Esophagus squamous epithelium (tissue), 5 donors: ENCODE measurements at places on chromosomes 3 and 15.

- no peak for DNase-seq
These were observed 67.2 kb downstream of the LIPC start for GRCh38 chr15:58498821-58499580.

DNA sequence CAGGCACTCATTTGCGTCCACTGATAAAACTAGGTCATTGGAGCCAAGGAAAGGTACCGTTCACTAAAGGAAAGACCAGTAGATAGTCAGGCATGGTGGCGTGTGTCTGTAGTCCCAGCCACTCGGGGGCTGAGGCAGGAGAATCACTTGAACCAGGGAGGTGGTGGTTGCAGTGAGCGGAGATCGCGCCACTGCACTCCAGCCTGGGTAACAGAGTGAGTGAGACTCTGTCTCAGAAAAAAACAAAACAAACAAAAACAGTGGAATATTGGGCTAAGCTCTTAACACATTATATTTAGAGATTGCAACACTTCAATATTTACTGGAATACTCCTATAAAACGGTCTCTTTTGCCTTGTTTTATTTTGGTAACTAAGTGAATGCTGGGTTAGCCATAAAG lies 17.4 kb downstream of the MAP2K1 start:
- DNase-seq: no peak

DNA sequence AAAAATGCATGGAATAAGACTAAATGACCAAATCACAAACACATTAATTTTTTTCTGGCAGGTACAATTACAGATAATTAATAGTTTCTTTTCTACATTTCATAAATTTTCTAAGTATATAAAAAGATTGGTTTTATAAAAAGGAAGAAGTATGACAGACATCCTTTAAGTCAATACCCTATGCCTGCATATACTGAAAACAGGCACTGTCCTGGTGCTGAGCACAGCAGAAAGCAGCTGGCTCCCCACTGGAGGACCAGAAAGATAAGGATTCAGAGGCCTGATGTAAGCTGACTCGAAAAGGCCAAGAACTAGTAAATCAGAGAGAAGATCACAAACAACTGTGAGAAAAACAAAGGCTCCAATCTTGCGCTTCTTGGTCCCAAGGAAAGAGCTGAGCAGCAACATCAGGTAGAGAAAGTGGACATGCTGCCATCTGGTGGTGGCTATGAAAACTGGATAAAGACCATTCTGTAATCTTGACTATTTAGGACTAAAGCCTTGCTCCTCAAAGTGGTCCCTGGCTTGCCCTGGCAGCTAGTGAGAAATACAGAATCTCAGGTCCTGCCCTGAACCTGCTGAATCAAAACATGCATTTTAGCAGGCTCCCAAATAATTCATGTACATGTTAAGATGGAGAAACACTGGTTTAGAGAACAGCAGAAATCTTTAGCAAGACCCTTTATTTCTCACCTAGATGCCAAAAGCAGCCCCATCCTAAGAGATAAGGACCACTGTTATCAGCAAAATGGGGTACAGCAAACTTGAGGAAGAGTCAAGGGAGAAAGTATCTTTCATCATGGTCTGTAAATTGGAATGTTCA lies 76.0 kb downstream of the TRANK1 start:
- DNase-seq: no peak

- DNase-seq: no peak
These were observed 9.3 kb upstream of the ATP13A4 start for GRCh38 chr3:193564012-193564411.

DNA sequence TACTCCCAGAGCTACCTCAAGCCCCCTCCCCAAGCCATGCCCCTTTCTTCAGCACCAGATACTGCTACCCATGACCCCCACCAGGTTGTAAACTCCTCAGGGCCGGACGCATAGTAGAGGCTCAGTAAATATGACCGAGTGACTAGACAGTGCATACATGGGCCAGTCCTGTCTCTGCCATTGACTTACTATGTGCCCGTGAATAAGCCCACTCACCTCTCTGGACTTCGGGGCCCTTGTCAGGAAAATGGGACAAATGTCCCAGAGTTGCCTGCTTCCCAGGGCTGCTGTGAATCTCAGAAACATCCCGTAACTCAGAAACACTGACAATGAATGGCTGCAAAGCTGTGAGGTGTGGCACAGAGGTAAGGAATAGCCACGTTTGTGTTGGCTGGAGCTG lies 48.2 kb upstream of the FGD5 start:
- no peak for DNase-seq

DNA sequence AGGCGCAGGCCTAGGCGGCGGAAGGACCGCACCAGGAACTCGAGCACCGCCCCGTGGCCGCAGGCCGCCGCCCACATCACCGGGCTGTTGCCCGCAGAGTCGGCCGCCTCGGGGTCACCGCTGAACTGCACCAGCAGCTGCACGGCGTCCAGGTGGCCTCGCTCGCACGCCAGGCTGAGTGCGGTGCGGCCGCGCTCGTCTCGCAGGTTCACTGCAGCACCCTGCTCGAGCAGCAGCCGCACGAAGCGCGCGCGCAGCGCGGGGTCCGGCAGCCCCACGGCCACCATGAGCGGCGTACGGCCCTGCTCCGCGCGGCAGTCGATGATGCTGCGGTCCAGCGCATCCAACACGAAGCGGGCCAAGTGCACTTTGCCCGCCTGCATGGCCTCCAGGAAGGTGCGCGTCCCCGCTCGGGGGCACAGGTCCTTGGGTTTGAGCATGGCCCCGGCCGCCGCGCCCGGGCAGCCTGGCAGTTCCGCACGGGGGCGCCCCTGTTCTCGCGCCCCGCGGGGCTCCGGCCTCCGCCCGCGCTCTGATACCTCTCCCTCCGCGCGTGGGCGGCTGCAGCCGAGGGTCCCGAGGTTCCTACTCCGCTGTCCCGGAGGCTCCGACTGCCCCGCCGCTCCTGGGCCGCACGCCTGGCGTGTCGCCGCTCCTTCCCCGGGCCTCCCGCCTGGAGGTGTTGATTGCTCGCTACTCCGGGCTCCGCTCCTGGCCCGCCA lies 556 bp downstream of the ANKRD63 start:
- DNase-seq: no peak

DNA sequence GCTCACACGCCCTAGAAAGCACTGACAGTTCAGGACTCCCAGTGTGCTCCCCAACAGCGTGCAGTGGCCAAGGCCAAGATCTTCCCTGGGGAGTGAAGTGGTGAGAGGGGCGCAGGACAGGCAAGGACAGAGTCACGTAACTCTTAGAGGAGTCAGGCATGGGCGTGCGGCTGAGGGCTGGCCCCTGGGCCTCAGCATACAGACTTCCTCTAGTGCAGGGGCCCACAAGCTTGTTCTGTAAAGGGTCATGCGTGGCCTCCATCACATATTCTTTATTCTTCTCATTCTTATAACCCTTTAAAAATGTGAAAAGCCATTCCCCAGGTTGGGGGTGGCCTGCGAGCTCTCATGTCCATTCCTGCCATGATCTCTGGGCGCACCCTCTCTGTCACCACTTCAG lies 25.2 kb downstream of the TMEM43 start:
- no peak for DNase-seq

GRCh38 chr15:33059184-33059583 lies 135.3 kb downstream of the FMN1 start:
- DNase-seq: no peak

DNA sequence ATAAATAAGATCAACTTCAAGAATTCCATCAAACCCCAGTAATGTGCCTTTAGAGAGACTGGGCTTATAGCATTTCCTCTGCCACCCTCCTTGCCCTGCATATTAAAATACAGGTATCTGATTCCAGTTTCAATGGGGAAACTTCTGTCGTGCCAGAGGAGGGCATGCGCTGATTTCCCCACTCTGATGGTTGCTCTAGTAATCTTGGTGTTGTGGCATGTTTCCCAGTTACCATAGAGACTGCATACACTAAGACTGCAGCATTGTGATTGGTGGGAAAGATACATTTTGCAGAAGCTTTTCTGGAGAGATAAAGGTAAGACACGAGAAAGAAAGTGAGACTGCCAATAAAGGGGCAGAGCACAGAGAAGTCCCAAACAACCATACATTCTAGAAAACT lies 225.6 kb downstream of the TIGIT start:
- no peak for DNase-seq

DNA sequence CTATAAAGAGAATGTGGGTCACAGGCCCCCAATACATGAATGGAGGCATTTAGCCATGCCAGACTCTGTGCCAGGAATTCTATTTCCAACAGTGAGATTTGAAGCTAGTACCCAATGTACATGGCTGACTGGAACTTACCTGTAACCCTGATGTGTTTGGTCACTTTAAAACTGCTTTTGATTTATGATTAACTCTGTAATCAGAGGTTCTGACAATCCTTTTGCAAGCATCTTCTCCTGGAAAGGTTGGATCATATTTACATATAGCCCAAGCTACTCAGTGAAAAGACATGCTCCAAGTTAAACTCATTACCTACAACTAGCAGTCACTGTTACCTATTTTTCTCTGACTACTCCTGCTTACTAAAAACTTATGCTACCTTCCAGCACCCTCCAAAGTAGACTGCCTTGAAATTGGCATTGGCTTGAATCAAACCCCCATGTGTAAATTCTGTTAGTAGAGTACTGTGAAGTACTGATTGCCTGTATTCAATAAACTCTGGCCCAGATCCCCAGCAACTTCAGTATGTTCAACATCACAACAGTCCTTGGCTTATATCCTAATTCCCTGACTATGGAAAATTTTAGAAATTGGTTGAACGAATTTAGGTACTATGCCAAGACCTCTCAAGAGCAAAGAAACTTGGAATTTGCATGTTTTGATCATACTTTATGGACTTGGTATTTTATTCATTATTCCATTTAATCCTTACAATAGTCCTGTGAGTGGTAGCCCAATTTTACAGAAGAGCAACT lies 665.6 kb upstream of the NECTIN3 start:
- no peak for DNase-seq

- no peak for DNase-seq
These were observed 152.3 kb upstream of the STAC start for GRCh38 chr3:36227980-36228379.

DNA sequence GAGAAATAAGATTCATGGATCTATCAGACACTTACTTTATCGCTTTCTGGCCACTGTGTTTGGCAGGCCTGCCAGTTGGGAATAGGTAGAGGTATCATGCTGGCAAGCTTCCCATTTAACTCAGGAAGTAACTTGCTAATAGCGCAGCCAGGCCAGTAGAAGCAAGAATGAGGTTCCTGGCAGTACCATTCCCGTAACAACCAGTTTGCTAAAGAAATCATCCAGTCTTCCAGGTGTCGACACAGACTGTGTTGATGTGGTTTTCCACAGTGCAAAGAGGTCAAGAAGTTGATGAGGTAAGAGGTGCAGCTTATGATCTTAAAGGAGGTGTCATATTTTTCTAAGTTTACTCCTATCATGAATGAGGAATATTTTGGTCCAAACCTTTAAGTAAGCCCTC lies 46.2 kb downstream of the DPH6 start:
- DNase-seq: no peak

DNA sequence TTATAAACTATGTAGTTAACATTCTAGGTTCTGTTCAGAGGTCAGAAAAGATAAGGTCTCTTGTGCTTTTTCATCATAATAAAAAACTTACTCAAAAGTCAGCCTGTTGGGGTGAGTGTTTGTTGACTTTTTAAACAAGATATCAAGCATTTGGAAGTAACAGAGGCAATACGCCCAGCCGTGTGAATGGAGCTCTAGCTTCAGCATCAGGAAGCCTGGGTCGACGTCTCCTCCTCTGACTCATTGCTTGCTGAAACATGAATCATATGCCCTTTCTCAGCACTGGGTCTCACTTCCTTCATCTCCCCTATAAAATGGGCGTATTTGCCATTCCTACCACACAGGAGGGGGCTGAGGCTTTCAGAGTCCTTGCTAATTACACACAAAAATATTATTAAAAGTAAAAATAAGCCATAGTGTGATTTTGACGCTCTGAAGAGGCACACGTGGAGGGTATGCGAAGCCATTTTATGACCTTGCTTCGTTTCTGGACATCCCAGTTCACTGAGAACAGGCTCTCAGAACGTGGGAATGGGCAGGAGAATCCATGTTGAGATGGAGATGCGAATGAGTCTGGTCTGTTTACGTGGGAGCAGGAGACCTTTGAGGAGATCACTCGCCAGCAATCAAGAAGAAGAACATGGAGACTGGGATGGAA lies 220.8 kb upstream of the TPRG1 start:
- DNase-seq: no peak

DNA sequence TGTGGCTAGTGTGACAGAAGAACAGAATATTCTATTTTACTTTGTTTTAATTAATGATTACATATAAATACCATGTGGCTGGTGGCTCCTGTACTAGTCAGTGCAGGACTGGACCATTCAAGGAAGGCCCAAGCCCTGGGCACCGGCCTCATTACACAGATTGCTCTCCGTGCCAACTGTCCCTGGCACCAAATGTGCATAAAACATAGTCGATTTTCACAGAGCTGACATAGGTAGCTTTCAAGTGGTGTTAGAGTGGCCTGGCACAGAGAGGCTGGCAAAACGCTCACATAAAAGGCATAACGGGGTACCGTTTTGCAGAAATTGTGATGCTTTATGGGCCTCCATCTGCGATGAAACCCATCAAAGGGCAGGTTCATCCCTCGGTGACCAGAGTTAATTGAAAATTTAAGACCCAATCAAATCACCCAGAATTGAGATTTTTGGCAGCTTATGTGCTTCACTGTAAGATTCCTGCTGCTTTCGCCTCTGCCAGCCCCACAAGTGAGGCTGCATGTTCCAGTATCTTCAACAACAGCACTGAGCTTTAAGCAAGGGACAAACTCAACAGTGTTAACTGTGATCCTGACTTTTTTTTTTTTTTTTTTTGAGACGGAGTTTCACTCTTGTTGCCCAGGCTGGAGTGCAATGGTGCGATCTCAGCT lies 25.9 kb downstream of the RFTN1 start:
- DNase-seq: no peak

- no peak for DNase-seq
These were observed 74.0 kb upstream of the RARB start for GRCh38 chr3:25354071-25354470.

GRCh38 chr3:45962033-45962432 lies 18.8 kb downstream of the CXCR6 start:
- DNase-seq: no peak

DNA sequence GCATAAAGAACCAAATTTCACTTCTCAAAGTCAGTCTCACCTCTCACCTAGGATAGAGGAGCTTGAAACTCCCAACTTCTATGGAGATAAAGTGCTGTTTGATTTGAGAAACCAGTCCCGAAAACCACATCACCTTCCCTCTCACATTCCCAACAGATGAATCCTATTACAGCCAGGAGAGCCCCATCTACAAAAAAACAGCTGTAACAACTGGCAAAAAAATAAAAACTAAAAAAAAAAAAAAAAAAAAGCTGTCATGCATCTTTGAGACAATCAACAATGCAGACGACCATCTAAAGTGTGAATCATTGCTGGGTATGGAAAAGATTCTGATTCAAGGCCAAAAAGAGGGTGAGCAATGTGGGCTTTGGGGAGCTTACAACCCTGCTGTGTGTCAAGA lies 23.8 kb downstream of the HOMER2 start:
- DNase-seq: no peak
